CD4-positive, CD25-positive, alpha-beta regulatory T cell (primary cell): ENCODE measurements at places on chromosomes 5 and 9. TPM values are rescaled to one million over a fixed set of nuclear protein-coding genes. Genes with fewer than 3 reads are reported as not detected.

- no peak for DNase-seq
These were observed 16.5 kb downstream of the GRXCR2 start for GRCh38 chr5:145856285-145856818.

GRCh38 chr5:18010053-18010452 is 375.8 kb downstream of the TAF11L14 start:
- no peak for DNase-seq

DNA sequence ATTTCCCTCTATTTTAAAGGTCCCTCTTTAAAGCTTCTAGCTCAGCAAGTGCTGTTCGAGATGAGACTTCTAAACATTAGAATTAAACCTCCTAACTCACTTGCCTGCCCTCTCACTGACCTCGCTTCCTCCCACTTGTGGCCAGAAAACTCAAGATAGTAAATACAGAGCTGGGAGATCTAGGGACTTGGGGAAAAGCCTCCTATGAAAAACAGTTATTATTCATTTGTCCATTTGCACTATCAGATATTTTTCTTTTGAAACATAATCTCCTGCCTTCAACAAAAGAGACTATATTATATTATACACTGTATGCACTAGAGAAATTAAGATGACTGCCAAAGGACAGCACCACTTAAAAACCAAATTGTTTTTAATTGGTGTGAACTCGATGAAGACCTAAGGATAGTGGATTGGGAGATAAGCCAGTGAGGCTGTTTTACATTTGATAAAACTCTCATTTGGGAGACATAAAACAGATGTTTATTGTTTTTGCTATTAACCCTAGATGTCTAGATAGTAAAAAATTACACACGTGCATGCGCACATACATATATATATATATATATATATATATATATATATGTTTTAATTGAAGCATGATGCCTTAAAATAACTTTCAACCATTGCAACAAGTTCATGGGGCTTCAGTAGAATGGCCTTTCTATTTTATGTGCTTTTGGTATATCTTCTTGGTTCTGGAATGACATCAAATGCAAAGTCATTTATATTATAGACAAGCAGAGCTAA is 229.4 kb downstream of the ADAMTSL1 start:
- no peak for DNase-seq

GRCh38 chr5:141841378-141842180 is 36.6 kb downstream of the PCDH1 start:
- no peak for DNase-seq

DNA sequence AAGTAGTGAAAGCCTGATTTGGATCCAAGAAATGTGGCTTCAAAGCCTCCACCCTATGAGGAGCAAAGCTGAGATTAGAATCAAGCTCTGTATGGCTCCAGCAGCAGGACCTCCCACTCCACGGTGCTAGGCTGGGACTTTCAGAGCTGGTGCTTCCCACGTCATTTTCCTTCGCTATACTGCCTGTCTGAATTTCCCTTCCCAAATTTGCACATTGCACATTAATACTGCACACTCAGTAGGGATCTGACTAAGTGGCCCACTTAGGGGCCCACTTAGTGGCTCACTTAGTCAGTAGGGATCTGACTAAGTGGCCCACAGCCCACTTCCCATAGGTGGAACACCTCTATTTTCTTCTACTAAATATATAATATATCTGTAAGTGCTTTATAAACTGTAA is 14.1 kb upstream of the SPDL1 start:
- no peak for DNase-seq

DNA sequence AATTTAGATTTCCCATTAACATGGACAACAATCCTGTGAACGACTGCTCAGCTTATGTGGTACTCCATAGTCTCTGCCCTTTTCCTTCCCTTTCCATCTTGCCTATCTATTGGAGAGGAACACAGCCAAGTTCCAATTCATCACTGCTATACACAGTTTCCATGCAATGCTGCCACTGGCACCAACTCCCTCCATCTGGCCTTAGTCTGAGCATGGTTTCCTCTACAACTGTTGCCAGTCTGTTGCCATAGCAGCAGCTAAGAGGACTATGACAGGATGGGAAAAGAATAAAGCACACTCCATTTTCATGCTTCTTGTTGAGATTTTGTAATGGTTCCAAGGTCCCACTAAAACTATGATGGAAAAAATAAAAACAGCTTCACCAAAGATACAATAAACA is 189.0 kb downstream of the HCN1 start:
- no peak for DNase-seq

OLFML2A gene
- not detected for total RNA-seq

PHF24 gene
- not detected for total RNA-seq

SPATA31E1 gene
- not detected for total RNA-seq
